ENCODE measurements at places on chromosomes 2 and 18. TPM values are rescaled to one million over a fixed set of nuclear protein-coding genes. Genes with fewer than 3 reads are reported as not detected.

The FLACC1 gene
- 0.45 TPM for total RNA-seq

The SERPINB13 gene
- not detected for total RNA-seq

The ZNF532 gene
- total RNA-seq, result 25.0 TPM

The FAM168B gene
- 116 TPM for total RNA-seq

The MROH2A gene
- 0.15 TPM for total RNA-seq

The DHX57 gene
- 20.0 TPM for total RNA-seq

The SERPINB7 gene
- total RNA-seq, result 28.0 TPM

The GKN2 gene
- not detected for total RNA-seq

The HOXD13 gene
- not detected for total RNA-seq

The AGXT gene
- total RNA-seq, result not detected

The KIAA2012 gene
- not detected for total RNA-seq

The BCL11A gene
- 0.80 TPM for total RNA-seq

The SLC9A2 gene
- 6.4 TPM for total RNA-seq

The SF3B1 gene
- 167 TPM for total RNA-seq

Data from renal cortical epithelial cell (primary cell).